ENCODE measurements at places on chromosomes 4 and X.

- DNase-seq = no peak
Measured at GRCh38 chrX:46216406-46216805, 328.8 kb downstream of the ZNF674 start.

DNA sequence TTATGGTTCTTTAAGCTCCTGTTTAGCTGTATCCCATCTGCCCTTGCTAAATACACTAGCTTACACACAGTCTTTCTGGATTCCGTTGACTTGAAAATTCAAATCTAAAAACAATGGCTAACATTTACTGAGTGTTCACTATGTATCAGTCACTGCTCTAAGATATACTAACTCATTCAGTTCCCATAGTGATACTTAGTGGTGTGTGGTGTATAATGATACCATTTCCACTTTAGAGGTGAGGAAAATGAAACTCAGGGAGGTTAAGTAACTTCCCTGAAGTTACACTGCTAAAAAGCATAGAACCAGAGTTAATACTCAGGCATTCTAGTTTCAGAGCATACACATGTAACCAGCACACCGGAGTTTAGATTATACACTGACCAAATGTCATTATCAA lies 762.0 kb downstream of the GRID2 start:
- no peak for DNase-seq

DNA sequence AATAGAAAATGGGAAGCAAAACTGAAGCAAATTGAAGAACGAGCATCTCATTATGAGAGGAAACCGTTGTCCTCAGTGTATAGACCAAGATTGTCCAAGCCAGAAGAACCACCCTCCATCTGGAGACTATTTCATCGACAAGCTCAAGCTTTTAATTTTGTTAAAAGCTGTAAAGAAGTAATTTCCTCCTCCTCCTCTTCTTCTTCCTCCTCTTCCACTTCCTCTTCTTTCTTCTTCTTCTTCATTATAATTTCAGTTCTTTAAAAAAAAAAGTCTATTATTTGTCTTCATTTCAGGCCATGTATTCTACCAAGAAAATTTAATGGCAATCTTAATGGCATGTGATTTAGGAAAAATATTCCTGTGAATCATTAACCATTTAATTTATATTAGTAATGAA lies 7.6 kb downstream of the PRIMPOL start:
- DNase-seq = no peak

DNA sequence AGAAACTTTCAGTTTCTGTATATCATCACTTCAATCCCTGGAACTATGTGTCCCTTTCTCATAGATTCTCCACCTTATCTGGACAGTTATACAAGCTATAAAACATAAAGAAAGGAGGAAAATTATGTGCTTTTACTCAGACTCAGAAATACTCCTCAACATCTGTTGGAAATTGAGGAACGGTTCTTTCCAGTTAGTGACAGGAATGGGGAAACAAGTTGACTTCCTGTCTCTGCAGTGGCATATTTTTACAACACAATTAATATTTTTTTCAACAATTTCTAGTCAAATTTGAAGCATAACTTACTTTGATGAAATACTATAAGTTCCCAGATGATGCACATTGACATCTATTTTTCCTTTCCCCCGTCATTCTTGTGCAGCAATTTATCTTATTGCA lies 27.9 kb downstream of the ABHD18 start:
- no peak for DNase-seq

GRCh38 chrX:35015621-35016020 lies 73.0 kb downstream of the FAM47B start:
- DNase-seq = no peak

- DNase-seq = no peak
Measured at GRCh38 chrX:119809185-119809666, 17.8 kb upstream of the RPL39 start.

GRCh38 chr4:92825256-92825655 lies 521.5 kb downstream of the GRID2 start:
- no peak for DNase-seq

- no peak for DNase-seq
Measured at GRCh38 chr4:9970399-9971011, 50.8 kb downstream of the SLC2A9 start.

- no peak for DNase-seq
Measured at GRCh38 chr4:120052856-120053255, 13.8 kb downstream of the MAD2L1 start.

DNA sequence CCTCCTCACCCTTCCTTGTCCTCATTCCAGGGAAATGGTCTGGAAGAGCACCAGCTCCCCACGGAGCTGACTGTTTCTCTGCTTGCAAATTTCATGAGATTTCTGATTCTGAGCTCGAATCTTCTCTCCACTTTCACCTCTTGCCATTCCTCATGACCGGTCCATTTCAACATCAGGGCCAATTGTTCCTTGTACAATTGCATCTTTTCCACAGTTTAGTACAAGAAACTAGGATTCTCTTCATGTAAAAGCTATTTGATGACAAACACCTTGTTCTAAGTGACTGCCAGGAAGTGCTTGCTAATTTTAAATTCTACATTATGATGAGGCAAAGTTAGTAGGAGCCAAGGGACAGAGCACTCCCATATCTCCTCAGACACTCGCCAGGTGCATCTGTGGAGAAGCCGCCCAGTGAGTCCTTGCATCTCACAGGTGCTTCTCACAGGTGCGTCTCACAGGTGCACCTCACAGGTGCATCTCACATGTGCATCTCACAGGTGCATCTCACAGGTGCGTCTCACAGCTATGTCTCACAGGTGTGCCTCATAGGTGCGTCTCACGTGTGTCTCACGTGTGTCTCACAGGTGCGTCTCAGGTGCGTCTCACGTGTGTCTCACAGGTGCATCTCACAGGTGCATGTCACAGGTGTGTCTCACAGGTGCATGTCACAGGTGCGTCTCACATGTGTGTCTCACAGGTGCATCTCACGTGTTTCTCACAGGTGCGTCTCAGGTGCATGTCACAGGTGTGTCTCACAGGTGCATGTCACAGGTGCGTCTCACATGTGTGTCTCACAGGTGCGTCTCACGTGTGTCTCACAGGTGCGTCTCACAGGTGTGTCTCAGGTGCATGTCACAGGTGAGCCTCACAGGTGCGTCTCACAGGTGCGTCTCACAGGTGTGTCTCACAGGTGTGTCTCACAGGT lies 3.0 kb upstream of the PDE6B start:
- DNase-seq = no peak

- DNase-seq = no peak
Measured at GRCh38 chrX:103637604-103638338, 9.0 kb downstream of the TCEAL1 start.

GRCh38 chrX:142095651-142096245 lies 109.3 kb downstream of the MAGEC2 start:
- no peak for DNase-seq

DNA sequence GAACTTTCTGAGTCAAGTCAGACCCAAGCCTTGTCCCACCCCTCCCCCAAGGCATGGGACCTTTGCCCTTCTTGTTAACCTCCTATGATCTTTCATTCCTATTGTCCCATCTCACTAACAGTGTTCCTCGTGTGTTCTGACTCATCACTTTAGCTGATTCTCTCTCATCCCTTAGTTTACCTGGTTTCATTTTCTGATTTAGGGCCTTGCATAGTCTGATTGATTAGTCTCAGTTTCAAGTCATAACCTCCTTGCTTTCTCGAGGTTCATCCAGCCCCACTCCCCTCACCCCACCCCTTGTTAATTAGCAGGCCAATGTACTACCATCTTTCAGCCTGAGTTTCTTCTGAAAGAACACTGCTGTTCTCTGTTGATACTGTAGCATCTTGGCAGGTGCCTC lies 517.4 kb downstream of the RPA4 start:
- DNase-seq = no peak

DNA sequence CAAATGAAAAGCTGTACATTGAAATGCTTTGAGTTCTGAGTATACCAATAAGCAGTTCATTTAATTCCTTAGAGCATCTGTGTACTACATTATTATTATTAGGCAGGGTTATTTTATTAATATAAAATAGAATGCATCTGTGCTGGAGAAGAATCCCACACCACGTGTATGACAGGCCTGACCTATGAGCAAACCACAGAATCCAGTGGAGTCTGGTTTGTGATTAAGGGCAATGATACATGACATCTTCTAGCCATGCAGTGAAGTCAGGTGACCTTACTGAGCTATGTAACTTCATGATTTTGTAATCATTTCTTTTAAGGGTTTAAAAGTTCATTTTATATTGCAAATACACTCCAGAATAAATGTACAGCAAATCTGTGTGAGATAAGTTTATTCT lies 1165.0 kb upstream of the TENM3 start:
- no peak for DNase-seq

- no peak for DNase-seq
Measured at GRCh38 chr4:175971388-175972179, 94.1 kb upstream of the WDR17 start.

DNA sequence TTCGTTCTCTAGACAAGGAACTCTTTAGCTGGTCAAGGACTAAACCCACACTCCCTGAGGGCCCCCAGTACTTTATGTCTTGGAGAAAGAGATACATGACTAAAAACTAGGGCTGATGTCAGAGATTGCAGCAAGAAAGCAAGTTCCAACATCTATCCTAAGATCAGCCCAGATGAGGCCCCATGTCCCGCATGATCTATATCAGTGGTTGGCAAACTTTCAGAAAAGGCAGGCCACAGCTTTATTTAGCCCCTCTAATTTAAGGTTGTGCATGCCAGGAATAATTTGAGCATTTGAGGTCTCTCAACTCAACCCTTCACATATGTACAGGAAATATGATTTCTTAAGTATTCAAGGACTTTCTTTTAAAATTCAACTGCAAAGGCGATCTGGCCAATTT lies 44.1 kb upstream of the FRMD7 start:
- no peak for DNase-seq

DNA sequence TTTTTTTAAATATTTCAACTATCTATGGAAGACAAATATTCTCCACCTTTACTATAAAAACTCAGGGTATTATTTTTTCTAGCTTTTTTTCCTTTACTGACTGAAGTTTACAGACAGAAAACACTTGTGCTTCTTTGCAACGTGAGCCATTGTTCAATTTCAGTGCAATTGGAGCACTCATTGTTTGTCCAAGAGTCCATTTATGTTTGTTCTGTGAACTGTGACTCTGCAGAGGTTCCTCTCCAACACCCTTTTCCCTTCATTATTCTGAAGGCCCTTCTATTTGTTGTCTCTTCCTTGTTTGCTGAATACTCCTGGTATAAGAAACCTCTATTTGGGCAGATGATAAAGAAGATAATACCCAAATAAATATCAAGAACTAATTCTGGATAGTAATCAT lies 37.4 kb downstream of the DAPP1 start:
- DNase-seq = no peak

GRCh38 chr4:98608356-98608755 lies 50.1 kb downstream of the TSPAN5 start:
- DNase-seq = no peak

DNA sequence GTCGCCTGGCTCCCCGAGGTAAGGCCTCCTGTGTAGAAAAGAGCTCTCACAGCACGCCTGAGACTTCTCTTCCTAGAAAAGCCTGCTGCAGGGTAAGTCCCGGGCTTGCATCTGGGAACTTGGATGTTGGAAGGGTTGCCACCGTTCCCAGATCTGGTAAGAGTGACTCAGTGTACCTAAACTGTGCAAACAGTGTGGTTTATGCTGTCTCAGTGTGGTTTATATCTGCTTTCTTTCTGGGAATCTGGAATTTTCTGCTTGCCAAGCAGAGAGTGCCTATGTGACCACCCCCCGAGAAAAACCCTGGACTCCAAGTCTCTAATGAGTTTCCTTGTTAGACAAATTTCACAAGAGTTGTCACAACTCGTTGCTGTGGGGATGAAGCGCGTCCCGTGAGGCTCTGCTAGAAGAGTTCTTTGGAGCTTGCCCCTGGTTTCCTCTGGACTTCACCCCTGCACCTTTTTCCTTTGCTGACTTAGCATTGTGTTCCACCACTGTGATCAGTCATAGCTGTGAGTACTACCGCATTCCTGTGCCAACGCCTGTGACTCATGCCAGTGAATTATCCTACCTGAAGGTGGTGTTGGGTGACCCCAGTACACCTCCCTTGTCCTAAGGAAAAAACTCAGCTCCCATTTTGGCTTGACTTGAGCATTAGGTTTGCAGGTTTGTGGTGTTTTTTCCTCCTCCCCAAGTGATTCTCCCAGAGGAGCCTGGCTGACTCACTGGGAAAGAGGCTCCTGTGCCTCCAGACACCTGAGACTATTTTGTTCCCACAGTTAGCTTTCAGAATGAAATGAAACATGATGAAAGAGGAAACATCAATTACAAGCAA lies 14.5 kb downstream of the SLC2A9 start:
- no peak for DNase-seq

GRCh38 chr4:95637043-95637600 lies 88.3 kb upstream of the UNC5C start:
- DNase-seq = no peak

GRCh38 chr4:156635051-156635450 lies 336.5 kb downstream of the PDGFC start:
- DNase-seq = no peak

All from GM20000 (cell line).